Epithelial cell of proximal tubule (primary cell): ENCODE measurements at places on chromosomes 5 and 9. TPM values are rescaled to one million over a fixed set of nuclear protein-coding genes. Genes with fewer than 3 reads are reported as not detected.

TNC gene
- 66.1 and 68.9 TPM in 2 replicates for total RNA-seq

GRCh38 chr9:115046824-115047223 is 71.1 kb downstream of the TNC start:
- no peak for DNase-seq

GRCh38 chr9:105413525-105413924 is 34.3 kb upstream of the FSD1L start:
- DNase-seq, result no peak

- DNase-seq, result no peak
Observed at GRCh38 chr9:28542928-28543327, 969.6 kb upstream of the C9orf72 start.
